Stimulated activated CD8-positive, alpha-beta memory T cell treated with anti-CD3 and anti-CD28 coated beads, Interleukin-7, amount 100 ng/mL, for 1 hour (primary cell): ENCODE measurements at places on chromosomes 6 and 20.

- no peak for DNase-seq
Observed at GRCh38 chr6:31140643-31141042, 1.8 kb upstream of the PSORS1C2 start.

- no peak for DNase-seq
Observed at GRCh38 chr6:125524356-125524755, 222.6 kb upstream of the HDDC2 start.

DNA sequence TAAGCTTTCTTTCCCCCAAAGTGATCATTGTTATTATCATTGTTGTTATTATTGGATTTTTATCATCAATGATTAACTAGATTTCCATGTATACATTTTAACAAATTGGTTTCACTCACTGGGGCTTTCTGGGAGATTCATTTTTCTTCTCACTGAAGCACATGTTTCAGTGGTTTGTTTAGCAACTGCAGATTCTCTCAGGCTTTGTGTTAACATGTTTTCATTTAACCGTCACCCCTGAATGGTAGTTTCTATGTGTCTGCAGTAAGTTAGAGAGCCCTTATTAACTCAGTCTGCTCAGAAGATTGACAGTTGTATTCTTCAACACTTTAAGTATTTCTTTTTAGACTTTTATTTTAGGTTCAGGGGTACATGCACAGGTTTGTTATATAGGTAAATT is 12.4 kb downstream of the ZKSCAN4 start:
- DNase-seq: no peak

- DNase-seq: no peak
Observed at GRCh38 chr6:119720160-119720559, 370.6 kb upstream of the MAN1A1 start.

- DNase-seq: no peak
Observed at GRCh38 chr6:139146317-139146726, 11.4 kb downstream of the HECA start.

DNA sequence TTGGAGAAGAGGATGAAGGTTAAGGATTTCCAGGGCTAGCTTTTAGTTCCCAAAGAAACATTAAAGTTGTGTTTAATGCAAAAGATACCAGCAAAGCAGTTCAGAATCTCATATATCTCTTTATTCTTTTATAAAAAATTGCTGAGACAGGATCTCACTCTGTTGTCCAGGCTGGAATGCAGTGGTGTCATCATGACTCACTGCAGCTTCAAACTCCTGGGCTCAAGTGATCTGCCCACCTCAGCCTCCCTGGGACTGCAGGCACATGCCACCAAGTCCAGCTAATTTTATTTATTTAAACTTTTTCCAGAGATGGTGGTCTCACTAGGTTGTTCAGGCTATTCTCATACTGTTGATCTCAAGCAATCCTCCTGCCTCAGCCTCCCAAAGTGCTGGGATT is 41.1 kb upstream of the CAP2 start:
- DNase-seq: no peak

GRCh38 chr6:109787312-109787711 is 96.2 kb downstream of the FIG4 start:
- DNase-seq: no peak

GRCh38 chr6:10522929-10523573 is 1.9 kb downstream of the GCNT2 start:
- no peak for DNase-seq

DNA sequence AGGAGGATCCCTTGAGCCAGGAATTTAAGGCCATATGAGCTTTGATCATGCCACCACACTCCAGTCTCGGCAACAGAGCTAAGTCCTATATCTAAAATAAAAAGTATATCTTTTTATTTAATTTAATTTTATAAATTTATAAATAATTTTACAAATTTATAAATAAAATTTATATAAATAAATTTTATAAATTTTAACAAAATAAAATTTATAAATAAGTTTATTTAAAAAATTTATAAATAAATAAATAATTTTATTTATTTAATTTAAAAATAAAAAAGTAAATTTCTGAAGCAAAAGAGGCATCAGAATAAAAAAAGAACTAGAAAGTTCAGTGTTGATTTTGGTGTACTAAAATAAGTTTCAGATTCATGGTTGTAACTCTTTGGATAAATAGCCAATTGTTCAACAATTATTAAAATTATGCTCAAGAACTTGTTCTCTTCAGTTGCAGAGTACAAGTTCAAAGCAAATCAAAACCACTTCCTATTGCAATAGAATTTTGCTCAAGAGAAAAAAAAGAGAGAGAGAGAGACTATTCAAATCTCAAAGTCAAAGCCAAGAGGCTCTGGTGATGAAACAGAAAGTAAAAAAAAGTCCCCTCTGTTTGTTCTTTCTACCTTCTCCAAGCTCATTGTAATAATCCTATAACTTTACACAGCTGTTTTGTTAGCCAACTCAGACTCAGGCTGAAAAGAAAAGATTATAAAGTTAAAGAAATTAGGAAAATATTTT is 547.5 kb upstream of the ADGRB3 start:
- DNase-seq: no peak

GRCh38 chr6:48255094-48255493 is 144.1 kb upstream of the PTCHD4 start:
- DNase-seq: no peak

- no peak for DNase-seq
Observed at GRCh38 chr20:51604851-51605250, 62.3 kb upstream of the NFATC2 start.

DNA sequence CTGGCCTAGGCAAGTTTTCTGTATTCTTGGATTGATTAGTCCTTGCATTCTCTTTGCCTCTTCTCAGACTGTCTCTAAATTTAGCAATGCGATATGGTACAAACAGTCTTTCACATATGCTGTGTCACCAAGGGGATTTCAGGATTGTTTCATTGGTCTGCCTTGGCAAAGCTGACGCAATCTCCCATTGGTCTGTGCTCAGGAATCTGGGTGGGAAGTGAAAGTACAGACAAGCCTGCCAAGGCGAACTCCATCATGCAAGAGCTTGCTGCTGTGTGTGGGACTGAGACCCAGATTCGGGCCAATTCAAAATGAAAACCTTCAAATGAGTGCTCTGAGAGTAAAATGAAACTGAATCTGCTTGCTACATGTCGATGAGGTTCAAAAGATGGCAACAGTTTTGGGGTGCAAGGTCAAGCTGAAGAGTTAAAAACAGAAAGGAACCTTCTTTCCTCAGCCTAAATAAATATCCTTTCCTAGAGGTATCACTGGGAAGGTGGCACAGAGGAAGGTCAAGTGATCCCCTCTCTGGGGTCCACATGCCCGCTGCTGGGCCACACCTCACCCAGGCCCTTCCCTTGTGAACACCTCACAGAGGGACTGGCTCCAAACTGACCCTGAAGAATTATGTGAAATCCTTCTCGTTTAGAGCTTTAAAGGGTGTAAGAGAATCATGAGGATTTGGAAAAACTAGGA is 198.8 kb upstream of the PREP start:
- DNase-seq: no peak

DNA sequence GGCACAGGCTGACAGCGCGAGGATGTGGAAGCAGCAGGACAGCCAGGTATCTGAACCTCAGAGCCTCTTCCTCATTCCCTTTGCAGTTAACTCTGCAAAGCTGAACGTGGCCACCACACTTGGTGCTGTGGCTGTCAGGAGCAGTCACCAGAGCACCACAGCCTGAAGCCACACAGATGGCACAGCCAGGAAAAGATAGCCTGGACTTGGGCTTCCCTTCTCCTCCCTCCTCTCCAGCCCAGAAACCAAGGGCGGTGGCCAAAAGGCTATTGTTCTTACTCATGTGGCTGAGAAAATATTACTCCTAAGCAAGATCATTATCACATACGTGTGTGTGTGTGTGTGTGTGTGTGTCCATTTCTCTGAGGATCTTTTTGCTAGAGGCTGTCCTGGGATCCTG is 39.8 kb downstream of the CD164 start:
- no peak for DNase-seq
